ENCODE measurements at places on chromosomes 5 and 9. TPM values are rescaled to one million over a fixed set of nuclear protein-coding genes. Genes with fewer than 3 reads are reported as not detected.

- H3K27me3 ChIP-seq: no peaks in the 10 kb centered on the region
- no peak overlapping the region for H3K4me3 ChIP-seq
- no peak overlapping the region for H3K27ac ChIP-seq
- no peak for DNase-seq
- no peaks in the 10 kb centered on the region for H3K36me3 ChIP-seq
- H3K4me1 ChIP-seq: no peaks in the 10 kb centered on the region
These were observed 27.5 kb downstream of the ZNF474 start for GRCh38 chr5:122156724-122157325.

GRCh38 chr9:82679472-82679871 is 383.5 kb downstream of the RASEF start:
- H3K27ac ChIP-seq: no peak overlapping the region
- H3K4me1 ChIP-seq: no peaks in the 10 kb centered on the region
- H3K4me3 ChIP-seq: no peak overlapping the region
- no peak for DNase-seq
- no peaks in the 10 kb centered on the region for H3K36me3 ChIP-seq

GRCh38 chr5:157342822-157343402 is 77.0 kb downstream of the CYFIP2 start:
- no peak overlapping the region for H3K27ac ChIP-seq
- no peak overlapping the region for H3K4me3 ChIP-seq
- DNase-seq: peak; percentile 22

DNA sequence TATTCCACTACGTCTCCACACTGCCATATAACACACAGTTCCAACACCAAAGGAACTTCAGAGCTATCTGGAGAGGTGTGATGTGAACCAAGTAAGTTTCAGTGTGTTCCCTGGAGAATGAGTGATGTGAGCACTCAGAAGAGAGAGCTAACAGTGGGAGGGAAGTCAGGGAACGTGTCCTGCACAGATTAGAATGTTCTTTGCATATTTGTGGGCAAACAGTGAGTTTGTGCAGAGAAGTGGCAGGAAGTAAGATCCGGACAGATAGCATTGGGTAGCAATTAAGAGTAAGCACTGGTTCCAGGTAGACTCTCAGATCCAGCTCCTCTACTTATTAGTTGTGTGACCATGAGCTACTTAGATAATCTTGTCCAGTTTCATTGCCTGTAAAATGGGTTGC is 206.4 kb downstream of the PDZD2 start:
- H3K4me3 ChIP-seq: no peak overlapping the region
- no peaks in the 10 kb centered on the region for H3K4me1 ChIP-seq
- H3K27ac ChIP-seq: no peak overlapping the region
- no peak for DNase-seq
- H3K36me3 ChIP-seq: no peaks in the 10 kb centered on the region

DNA sequence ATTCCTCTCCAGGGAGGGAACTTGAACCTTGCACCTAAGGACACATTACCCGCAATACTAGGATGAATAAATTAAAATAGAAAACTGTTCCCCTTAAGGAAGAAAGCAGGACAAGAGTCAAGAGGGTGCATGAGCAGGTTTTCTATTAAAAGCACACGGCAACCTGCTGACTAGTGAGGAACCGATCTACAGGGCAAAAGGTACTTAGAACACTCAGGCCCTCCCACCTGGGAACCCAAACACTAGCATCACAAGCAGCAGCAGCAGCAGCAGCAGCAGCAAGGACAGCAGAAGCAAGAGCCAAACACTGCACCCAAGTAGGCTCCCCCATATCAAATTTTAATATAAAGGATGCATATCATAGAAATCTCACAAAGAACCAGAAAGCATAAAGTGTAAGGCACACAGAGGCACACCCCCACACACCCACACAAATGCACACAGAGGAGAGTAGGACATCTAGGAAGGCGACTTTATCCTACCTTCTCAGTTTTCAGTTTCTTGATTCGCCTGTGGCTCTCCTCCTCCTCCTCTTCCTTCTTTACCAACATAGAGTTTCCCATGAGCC is 2.8 kb downstream of the ZNF608 start:
- peak overlapping the region; percentile 98 for H3K27ac ChIP-seq
- no peaks in the 10 kb centered on the region for H3K27me3 ChIP-seq

Gene PCDHB15
- 5.6 TPM for total RNA-seq

DNA sequence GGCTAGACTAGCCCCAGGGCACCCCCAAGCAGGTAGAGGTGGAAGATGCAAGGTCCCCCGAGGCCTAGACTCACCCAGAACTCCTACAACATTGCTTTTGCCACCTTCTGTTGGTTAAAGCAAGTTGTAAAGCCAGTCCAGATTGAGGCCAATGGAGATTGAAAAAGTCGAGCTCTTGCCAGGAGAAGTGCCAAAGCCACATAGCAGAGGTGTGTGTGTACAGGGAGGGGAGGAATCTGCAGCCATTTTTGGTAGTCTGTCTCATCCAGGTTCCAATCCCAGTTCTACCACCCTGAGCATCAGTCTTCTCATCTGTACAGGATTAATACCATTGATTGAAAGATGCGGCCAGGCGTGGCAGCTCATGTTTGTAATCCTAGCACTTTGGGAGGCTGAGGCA is 12.3 kb upstream of the URM1 start:
- DNase-seq: no peak
- H3K27ac ChIP-seq: no peak overlapping the region
- H3K27me3 ChIP-seq: no peaks in the 10 kb centered on the region
- no peaks in the 10 kb centered on the region for H3K36me3 ChIP-seq

Gene ALDOB
- total RNA-seq: not detected

Gene DTWD2
- total RNA-seq: 34.0 TPM

GRCh38 chr5:139646111-139646510 is 2.0 kb upstream of the CXXC5 start:
- peaks cover 68% of the 10 kb centered on the region for H3K4me1 ChIP-seq
- DNase-seq: no peak
- H3K36me3 ChIP-seq: no peaks in the 10 kb centered on the region
- H3K4me3 ChIP-seq: no peak overlapping the region

Gene NRARP
- total RNA-seq: 92.0 TPM

- H3K36me3 ChIP-seq: no peaks in the 10 kb centered on the region
- DNase-seq: no peak
- H3K4me3 ChIP-seq: no peak overlapping the region
- H3K4me1 ChIP-seq: no peaks in the 10 kb centered on the region
- no peaks in the 10 kb centered on the region for H3K27me3 ChIP-seq
- no peak overlapping the region for H3K27ac ChIP-seq
These were observed 41.3 kb downstream of the ZNF366 start for GRCh38 chr5:72465601-72466563.

Gene CCNB1
- total RNA-seq: 7.4 TPM

Gene PCSK1
- total RNA-seq: 1.6 TPM

Gene TRIM36
- total RNA-seq: 30.8 TPM

GRCh38 chr5:141681695-141682641 is at the start of gene ARAP3:
Gene ARAP3 (minus strand): TSS chr5:141682230. CDS start chr5:141680486, 1,744 bp downstream.
- peak; percentile 86 for DNase-seq
- H3K27me3 ChIP-seq: no peaks in the 10 kb centered on the region
- H3K36me3 ChIP-seq: no peaks in the 10 kb centered on the region
- H3K4me3 ChIP-seq: peak within 1 kb of the TSS; percentile 56
- peak within 1 kb of the TSS; percentile 57 for H3K27ac ChIP-seq

Gene N4BP3
- 0.55 TPM for total RNA-seq

DNA sequence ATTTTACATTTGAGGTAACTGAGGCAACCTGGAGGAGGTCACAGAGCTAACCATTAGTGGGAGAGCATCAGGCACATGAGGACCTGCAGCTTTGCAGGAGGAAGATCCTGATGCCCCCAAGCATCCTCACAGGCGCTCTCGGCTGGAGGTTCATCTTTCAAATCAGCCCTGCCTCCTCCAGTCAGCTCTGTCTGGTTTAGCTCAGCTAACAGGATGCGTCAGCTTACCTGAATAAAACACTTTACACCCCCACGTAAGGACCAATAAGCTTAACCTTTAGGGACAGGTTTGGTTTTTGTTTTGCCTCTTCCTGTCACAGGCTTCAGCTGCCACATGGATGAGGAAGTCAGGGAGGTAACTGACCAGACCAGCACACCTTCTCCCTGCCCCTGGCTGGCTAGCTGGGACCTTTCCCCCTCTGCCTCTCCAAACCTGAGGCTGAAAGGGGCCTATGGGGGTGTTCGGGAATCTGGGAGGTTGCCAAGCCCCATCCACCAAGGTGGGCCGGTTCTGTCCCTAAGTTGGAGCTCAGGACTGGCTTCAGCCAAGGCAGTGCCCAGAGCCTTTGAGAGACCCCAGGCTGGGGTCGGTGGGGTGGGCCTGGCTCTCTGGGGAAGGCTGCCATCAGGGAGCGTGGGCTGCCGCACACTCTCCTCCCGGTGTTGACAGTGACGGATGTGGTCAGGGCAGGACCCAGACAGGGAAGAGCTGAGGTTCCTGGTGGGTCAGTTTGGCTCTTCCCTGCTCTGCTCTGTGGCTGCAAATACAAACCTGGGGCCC is 20.0 kb upstream of the FCN1 start:
- H3K36me3 ChIP-seq: no peaks in the 10 kb centered on the region
- no peak overlapping the region for H3K4me3 ChIP-seq
- H3K4me1 ChIP-seq: no peaks in the 10 kb centered on the region
- peak overlapping the region; percentile 8 for H3K27ac ChIP-seq
- no peak for DNase-seq

Gene SOX30
- not detected for total RNA-seq

- no peak for DNase-seq
- H3K4me1 ChIP-seq: no peaks in the 10 kb centered on the region
- no peaks in the 10 kb centered on the region for H3K27me3 ChIP-seq
- H3K27ac ChIP-seq: no peak overlapping the region
- H3K4me3 ChIP-seq: no peak overlapping the region
These were observed 174.8 kb upstream of the OR13F1 start for GRCh38 chr9:104329245-104329644.

Gene DOCK2
- total RNA-seq: 8.3 TPM

- H3K27me3 ChIP-seq: no peaks in the 10 kb centered on the region
- H3K4me3 ChIP-seq: no peak overlapping the region
- no peaks in the 10 kb centered on the region for H3K36me3 ChIP-seq
- peak; percentile 88 for DNase-seq
- peak overlapping the region; percentile 85 for H3K27ac ChIP-seq
These were observed 32.9 kb upstream of the STXBP1 start for GRCh38 chr9:127578952-127579853.

- H3K4me3 ChIP-seq: no peak overlapping the region
- no peaks in the 10 kb centered on the region for H3K4me1 ChIP-seq
- H3K27me3 ChIP-seq: no peaks in the 10 kb centered on the region
- H3K36me3 ChIP-seq: no peaks in the 10 kb centered on the region
- no peak overlapping the region for H3K27ac ChIP-seq
These were observed 104.2 kb downstream of the SNX18 start for GRCh38 chr5:54621709-54622108.

Gene NEUROG1
- not detected for total RNA-seq

Gene ADAMTSL1
- 34.8 TPM for total RNA-seq

- H3K27me3 ChIP-seq: peaks cover 12% of the 10 kb centered on the region
- H3K36me3 ChIP-seq: no peaks in the 10 kb centered on the region
- no peaks in the 10 kb centered on the region for H3K4me1 ChIP-seq
- DNase-seq: no peak
These were observed 141.0 kb upstream of the PPP1R26 start for GRCh38 chr9:135338546-135338945.

DNA sequence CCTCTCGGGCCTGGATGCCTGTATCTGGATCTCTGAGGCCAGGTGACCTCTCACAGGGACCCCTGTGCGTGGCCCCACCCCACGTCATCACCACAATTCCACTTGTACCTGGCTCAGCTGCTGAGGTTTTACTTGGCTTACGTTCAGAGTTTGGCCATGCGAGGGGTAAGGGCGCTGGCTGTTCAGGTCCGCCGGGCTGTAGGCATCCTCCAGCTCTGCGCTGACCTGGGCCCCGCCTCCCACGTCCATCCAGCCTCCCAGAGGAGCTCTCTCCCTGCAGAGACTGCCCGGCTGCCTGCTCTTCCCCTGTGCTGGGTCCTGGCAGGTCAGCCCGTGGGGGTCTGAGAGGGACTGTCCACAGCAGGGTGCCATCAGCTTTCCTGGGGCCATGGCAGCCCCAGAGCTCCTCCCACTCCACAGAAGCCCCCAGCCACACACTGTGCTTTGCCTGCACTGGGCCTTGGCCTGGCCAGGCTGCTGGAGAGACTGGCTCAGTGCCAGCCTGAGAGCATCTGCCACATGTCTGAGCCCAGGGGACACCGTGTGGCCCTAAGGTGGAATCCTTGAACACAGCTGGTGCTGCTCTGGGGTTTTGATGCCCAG is 43.6 kb downstream of the SLC6A3 start:
- H3K4me3 ChIP-seq: no peak overlapping the region
- no peak overlapping the region for H3K27ac ChIP-seq
- H3K36me3 ChIP-seq: no peaks in the 10 kb centered on the region
- no peaks in the 10 kb centered on the region for H3K4me1 ChIP-seq
- H3K27me3 ChIP-seq: peaks cover 22% of the 10 kb centered on the region

GRCh38 chr5:74865256-74865803 is 857 bp downstream of the FAM169A start:
- DNase-seq: no peak
- H3K4me1 ChIP-seq: peaks cover 4% of the 10 kb centered on the region
- peak overlapping the region; percentile 54 for H3K4me3 ChIP-seq
- H3K36me3 ChIP-seq: no peaks in the 10 kb centered on the region

Gene DAB2
- 34.4 TPM for total RNA-seq

DNA sequence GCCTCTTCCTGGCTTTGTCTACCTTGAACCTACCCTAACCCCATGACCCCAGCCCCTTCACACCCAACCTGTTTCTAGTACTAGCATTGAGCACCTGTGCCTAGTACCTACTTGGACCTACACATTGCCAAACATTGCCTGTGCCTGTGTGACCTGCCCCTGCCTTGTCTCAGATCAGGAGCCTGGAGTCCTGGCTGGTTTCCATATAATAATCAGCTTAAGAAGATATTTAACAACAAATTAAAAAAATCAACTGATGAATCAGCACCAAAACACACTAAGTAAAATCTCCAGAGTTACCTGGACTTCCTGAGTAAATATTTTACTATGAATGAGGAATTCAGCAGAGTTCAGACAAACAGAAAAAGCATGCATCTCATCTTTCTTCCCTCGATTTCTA is 17.7 kb downstream of the LPAR1 start:
- no peaks in the 10 kb centered on the region for H3K27me3 ChIP-seq
- no peaks in the 10 kb centered on the region for H3K4me1 ChIP-seq

Gene TUSC1
- total RNA-seq: 24.7 TPM

GRCh38 chr5:167576126-167576525 is 715.3 kb upstream of the WWC1 start:
- H3K27me3 ChIP-seq: peaks cover 57% of the 10 kb centered on the region
- H3K4me1 ChIP-seq: no peaks in the 10 kb centered on the region
- DNase-seq: no peak
- no peak overlapping the region for H3K27ac ChIP-seq
- H3K36me3 ChIP-seq: no peaks in the 10 kb centered on the region

DNA sequence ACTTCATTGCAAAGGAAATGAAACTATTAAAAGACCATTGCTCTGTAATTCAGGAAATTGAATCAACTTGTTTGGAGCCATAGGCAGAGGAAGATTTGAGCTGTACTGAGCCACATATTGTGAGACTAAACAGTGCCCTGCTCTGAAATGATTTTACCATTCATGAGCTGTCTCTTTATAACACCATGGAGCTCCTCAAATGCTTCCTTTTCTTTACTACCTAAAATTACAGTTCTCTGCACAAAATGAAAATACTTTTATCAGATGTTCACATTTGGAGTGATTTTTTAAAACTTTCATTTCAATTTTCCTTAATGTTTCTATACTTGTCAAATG is 97.9 kb downstream of the NLN start:
- no peaks in the 10 kb centered on the region for H3K27me3 ChIP-seq
- H3K27ac ChIP-seq: peak overlapping the region; percentile 1
- H3K4me1 ChIP-seq: peaks cover 4% of the 10 kb centered on the region
- no peak overlapping the region for H3K4me3 ChIP-seq
